ENCODE measurements at places on chromosomes 16 and 17.
A peak's percentile ranks its signal among the peaks of the same experiment; 100 is the strongest.

- no peak for DNase-seq
These were observed 52.1 kb upstream of the PVALEF start for GRCh38 chr17:81113158-81113724.

DNA sequence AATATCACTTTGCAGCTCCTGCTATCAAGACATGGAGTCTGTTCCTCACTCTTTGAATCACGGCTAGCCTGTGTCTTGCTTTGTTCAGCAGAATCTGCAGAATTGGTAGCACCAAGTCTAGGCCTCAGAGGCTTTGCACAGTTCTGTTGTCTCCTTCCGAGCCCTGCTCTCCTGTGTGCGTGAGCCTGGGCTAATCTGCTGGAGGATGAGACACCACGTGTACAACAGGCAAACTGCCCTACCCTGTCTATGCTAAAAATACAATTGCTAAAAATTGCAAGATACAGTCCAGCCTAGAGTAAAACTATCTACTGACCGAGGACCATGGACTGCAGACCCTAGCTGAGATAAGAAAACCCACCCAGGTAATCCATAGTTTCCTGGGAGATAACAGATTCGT lies 484.7 kb downstream of the NPIPA7 start:
- no peak for DNase-seq

GRCh38 chr16:166375-167121 lies 770 bp downstream of the HBM start:
- DNase-seq, result no peak

DNA sequence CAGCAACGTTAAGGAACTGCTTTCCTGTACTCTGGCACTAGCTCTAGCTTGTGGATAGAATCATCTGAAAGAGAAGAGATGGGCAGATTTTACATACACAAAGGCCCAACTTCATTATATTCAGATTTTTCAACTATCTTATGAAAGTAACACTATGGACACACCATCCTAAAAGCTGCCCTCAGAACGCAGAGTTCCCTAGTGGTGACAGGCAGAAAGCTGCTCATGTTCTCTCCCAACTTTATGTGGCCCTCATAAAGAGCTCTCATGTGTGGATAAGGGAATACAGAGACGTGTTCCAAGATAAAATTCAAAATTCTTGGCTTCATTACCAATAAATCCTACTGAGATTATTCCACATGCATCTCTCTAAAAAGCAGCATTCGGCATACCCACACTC lies 1.5 kb downstream of the CFAP20 start:
- DNase-seq, result no peak

GRCh38 chr16:11161974-11162373 lies 94.0 kb downstream of the SOCS1 start:
- no peak for DNase-seq

GRCh38 chr17:81097134-81097942 lies 62.4 kb downstream of the BAIAP2 start:
- no peak for DNase-seq

GRCh38 chr16:62478903-62479458 lies 442.7 kb upstream of the CDH8 start:
- no peak for DNase-seq

DNA sequence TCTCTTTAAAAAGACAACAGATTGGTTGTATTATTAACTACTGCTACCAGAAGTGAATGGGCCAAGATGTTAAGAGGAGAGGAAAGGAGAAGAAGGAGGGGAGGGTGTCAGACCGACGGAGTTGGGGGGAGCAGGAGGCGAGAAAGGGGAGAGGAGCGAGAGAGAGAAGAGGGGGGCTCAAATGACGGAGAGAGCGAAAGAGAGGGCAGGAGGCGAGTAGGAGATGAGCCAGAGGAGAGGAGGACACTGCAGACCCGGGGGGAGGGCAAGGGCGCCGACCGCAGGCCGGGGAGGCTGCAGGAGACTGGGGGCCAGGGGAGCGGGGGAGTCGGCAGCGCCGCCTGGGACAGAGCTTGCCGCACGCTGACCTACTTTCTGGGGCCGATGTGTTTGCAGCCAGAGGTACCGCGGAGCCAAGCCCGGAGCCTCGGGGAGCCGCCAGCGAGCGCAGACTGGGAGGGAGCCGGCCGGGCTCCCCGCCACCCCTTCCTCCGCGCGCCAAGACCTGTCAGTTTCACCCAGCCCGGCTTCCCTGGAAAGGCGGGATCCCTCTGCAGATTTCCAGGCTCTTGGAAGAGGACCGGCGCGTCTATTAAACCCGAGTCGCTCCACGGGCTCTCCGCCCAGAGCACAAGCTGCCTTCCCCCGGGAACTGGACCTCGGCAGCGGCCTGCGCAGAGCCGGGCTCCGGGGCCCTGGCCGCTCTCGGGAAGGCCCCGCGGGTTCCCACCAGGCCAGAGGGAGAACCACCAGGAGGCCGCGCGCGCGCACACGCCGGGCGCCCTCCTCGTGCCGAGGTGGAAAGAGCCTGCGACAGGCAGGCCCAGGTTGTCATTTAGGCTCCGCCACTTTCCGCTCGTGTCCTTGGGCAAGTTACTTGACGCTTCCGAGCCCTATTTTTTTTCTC lies 74.6 kb downstream of the CMC2 start:
- no peak for DNase-seq

- DNase-seq, result no peak
These were observed 2.9 kb downstream of the HIGD1B start for GRCh38 chr17:44850612-44851011.

DNA sequence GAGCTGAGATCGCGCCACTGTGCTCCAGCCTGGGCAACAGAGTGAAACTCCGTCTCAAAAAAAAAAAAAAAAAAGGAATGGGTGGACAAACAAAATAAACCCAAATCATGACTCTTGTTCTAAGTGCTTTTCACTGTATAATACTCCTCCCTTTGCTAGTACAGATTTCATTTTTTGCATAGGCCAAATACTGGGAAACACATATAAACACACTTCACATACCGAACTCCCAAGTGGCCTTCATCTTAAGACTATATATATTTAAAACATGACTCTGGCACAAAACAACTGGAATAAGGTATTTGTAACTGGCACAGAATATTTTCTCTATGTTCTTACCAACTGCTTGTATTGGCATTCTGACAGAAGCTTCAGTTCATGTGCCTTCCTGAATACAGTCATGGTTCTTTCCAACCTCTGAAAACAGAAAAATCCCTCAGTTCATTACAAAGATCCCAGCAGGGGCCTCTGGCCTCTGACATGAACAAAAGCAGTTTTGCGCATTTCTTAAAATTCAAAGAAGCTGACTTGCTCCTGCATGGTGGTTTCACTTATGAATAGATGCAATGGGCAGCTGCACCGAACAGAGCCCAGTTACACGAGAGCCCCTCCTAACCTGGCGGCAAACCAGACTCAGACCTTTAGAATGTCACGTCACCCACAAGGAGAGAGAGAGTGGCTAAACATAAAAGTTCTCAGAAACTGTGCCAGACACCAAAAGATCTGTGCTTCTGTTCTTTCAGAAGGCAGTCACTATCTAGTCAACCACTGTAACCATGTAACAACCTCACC lies 19.1 kb upstream of the COPRS start:
- peak; percentile 66 for DNase-seq

DNA sequence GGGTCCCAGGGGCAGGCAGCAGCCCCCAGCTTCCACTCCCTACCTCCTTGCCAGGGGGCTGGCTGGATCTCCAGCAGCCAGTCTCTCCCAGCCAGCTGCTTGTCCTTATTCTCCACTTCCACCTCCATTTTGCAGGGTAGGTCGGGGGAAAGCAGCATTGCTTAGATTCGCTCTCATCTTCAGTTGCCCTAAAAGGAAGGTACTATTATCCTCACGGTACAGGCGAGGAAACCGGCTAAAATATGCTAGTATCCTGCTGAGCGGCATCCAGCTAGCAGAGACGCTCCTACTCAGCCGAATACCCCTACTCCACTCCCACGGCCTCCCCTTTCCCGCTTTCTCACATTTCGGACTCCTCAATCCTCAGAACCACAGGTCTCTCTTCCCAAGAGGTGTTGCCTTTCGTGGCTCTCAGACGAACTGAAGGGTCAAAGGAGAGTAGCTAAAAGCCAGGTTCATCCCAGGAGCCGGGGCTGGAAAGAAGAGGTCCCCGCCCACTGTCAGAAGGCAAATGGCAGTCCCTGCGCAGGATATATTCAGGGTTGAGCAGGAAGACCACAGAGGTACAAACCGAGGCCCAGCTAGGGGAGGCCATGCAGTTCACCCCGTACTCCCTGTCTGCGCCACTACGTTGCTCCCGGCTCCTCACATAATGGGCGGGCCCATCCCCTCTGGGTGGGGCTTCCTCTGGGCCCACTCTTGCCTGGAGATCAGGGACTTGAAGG lies 1.7 kb upstream of the RAB11FIP4 start:
- no peak for DNase-seq

DNA sequence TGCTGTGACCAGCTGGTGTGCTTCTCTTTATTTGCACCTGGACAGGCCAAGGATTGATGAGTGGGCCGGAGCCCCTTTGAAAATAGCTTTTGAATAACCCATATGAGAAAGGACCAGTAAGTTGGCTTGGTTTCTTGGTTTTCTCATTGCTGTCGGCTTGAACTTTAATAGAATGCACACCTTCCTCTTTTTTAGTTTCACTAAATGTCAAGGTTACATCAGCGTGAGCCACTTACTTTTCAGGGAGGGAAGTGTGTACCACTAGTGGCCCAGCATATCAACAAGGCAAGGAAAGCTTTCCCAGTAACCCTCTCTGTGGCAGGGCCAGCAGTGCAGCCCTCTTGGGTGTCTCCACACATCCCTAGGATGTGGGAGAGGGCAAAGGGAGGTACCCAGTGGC lies 433.3 kb downstream of the CA10 start:
- DNase-seq, result no peak

DNA sequence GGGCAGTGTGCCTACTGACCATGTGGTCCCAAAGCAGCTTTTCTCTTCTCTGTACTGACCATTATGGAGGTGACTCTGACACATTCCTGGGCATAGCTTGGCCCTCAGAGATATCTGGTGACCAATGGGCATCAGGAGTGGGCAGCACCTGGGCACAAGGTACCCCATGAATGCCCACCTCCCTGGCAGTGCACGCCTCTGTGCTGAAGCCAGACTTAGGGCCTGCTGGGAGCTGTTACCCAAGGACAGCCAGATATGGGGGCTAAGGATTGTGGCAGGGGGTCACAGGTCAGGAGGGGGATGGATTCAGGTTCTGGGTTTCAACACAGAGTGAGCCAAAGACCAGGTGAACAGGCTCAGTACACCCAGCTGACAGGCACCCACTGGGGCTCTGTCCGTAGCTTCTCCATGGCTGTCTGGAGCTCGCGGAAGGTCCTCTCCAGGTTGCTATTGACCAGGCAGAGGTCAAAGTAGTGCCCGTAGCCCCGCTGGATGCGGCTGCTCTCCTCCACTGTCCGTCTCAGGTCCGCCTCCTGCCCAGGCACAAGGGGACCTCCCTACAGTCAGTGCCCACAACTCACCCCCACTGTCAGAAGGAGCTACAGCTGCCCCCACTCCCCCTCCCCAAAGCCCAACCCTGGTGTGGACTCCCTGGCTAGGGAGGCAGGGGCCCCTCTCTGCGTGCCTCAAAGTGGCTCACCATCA lies 29.7 kb downstream of the MPP2 start:
- no peak for DNase-seq

DNA sequence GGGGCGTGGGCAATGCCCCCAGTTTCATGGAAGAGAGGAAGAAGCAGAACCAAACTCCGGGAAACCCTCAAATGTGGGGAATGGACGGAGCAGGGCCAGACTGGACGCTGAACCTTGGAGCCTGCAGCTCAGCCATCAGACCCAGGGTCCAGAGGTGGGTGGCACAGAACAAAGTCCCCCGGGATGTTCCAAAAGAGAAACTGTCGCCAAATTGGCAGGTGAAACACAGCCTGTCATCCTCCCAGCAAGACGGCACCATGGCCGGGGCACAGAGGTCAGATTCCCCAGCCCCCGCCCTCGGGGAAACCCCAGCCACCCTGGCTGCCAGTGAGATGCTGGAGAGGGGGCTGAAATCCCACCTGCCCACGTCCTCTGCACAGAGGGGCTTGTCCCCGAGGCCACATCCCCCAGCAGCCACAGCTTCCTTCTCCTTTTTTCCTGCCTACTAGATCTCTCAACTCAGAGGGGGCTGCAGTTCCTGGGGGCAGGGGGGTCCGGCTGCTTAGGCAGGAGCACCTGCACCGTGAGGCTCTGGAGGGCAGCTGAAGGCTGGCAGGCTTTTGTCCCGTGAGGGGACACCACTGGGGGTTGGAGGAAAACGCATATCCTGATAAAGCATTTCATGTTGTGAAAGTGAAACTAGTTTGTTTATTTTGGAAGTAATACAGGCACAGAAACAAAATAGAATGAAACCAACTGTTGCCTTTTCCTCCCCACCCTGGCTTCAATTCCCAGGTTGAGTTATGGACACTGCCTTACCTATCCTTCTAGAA lies 1.2 kb upstream of the SECTM1 start:
- no peak for DNase-seq

- no peak for DNase-seq
These were observed 262.5 kb downstream of the CBLN1 start for GRCh38 chr16:49019081-49019633.

DNA sequence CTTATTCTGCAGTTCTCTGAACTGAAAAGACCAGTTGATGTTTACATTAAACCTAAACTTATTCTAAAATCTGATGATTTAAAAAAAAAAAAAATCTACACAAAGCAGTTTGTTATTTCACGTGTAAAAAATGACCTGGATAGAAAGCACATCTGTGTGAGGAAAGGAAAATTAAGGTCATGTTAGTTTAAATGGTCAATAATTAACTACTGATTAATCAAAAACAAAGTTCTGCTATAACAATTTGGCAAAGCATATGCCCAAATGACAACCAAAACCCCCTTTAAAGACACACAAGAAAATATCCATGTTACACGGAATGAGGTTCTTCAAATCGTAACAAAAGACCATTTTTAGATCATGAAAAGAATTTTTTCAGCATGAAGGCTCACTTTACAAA lies 30.4 kb downstream of the CACNG1 start:
- DNase-seq, result no peak

DNA sequence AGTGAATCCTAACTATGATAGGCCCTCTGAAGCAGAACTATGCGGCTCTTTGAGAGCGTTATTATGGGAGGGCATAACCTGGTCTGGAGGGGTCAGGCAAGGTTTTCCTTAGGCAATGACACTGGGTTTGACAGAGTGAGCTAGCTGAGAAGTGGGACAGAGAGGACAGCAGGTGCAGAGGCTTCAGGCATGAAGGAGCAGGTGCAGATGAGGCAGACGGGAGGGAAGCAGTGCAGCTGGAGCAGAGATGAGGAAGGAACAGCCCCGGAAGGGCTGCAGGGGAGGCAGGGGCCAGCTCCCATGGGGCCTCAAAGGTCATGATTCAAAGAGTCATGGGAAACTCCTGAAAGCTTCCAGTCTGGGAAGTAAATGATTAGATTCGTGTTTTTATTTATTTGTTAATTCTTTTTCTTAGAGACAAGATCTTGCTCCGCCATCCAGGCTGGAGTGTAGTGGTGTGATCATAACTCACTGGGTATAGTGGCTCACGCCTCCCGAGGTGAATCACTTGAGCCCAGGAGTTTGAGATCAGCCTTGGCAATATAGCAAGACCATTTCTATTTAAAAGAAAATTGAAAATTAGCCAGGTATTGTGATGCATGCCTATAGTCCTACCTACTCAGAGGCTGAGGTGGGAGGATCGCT lies 5.4 kb downstream of the MARCHF10 start:
- DNase-seq, result no peak
